Lower lobe of right lung (tissue), 2 donors: ENCODE measurements at places on chromosomes 7 and 10. TPM values are rescaled to one million over a fixed set of nuclear protein-coding genes. Genes with fewer than 3 reads are reported as not detected.

DNA sequence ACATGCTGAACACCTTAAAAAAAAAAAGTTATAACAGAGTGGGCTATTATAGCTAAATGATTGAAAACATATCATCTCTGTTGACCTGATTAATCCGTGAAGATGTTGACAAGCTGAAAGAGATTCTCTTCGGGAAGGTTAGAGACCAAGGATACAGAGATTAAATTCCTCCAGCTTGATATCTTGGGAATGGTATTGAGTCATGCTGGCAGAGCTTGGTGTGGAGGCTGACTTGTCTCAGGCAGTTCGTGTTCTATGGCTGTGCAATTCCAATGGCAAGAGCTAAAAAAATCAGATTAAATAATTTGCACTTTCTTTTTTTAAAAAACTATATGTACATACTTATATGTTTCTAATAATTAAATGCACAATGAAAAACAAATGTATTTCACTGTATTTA lies 24.9 kb upstream of the CACNA2D1 start:
- no peaks in the 10 kb centered on the region for H3K36me3 ChIP-seq
- H3K4me3 ChIP-seq = no peak overlapping the region
- H3K27ac ChIP-seq = no peak overlapping the region
- no peak for DNase-seq
- H3K4me1 ChIP-seq = no peaks in the 10 kb centered on the region

GRCh38 chr7:135801045-135801693 lies 52.6 kb upstream of the FAM180A start:
- peaks cover 8% of the 10 kb centered on the region for H3K27me3 ChIP-seq
- no peak overlapping the region for H3K4me3 ChIP-seq
- no peak overlapping the region for H3K27ac ChIP-seq
- no peak for DNase-seq
- H3K36me3 ChIP-seq = no peaks in the 10 kb centered on the region

GRCh38 chr7:78720066-78720465 lies 733.4 kb downstream of the MAGI2 start:
- DNase-seq = no peak
- no peak overlapping the region for H3K4me3 ChIP-seq
- H3K36me3 ChIP-seq = no peaks in the 10 kb centered on the region
- no peaks in the 10 kb centered on the region for H3K4me1 ChIP-seq
- no peaks in the 10 kb centered on the region for H3K27me3 ChIP-seq

DNA sequence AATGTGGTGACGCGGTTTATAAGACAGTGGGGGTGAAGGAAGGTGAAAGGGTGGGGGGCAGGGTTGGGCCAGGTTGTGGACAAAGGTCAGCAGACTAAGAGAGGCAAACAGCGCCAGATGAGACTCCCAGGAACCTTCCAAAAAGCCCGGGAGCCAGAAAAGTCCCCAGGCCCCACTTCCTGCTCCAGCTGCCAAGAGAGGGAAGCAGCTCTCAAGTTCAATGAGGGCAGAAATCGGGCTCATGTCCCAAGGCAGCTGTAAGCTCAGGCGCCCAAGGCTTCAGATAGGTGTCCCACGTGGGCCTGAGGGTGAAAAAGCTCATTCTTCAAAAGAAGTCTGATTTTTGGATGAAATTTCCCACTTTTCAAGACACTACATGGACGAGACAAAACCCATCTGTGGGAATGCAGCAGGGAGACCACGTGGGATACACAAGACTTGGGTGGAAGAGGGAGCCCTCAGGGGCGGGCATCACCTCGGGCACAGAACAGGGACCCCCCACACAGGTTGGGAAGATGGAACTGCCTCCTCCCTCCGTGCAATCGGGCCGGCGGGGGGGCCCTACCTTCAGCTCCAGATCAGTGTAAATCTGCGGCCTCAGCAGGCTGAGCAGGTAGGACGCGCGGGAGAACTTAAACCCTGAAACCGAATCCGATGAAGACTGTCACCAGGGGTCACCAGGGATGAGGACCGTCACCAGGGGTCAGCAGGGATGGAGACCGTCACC lies 7.8 kb downstream of the PYROXD2 start:
- H3K27me3 ChIP-seq = no peaks in the 10 kb centered on the region
- DNase-seq = no peak

DNA sequence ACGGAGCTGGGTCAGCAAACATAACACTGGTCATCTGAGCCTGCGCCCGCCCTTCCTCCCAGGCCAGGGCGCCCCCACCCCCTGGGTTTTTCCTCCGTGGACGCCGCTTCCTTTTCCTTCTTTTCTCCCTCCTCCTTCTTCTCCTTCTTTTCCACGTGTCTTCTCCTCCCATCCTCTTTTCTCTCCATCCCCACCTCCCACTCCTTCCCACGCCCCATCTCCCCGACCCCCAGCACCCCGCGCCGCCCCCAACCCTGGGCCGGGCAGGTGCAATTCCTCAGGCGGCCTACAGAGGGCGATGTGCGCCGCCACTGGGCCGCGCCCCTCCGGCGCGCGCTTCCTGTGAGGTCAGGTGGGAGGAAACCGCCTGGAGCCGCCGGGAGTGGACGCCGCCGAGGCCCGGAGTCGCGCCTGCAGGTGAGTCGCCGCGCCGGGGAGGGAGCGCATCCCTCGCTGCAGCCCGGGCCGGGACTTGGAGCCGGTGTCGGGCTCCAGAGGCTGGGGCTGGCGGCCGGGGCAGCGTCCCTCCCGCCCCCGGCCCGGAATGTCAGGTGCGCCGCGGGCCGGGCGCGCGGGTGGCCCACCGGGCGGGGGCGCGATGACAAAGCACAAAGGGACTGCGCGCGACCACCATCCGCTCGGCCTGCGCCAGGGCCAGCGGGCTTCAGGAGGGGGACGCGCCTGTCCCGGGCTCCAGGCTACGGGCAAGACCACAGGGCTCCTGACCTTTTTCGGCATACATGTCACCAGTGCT lies at the start of gene FAM241B:
Gene FAM241B (plus strand): TSS at position 351 of the 754 bp plus-strand sequence. CDS start 1,497 bp downstream, outside the sequence.
- H3K27me3 ChIP-seq = no peaks in the 10 kb centered on the region
- DNase-seq = peak; percentile 85
- peaks cover 15% of the 10 kb centered on the region for H3K4me1 ChIP-seq

GRCh38 chr7:98731651-98732050 lies 114.6 kb downstream of the NPTX2 start:
- no peak for DNase-seq
- H3K4me3 ChIP-seq = no peak overlapping the region
- H3K4me1 ChIP-seq = no peaks in the 10 kb centered on the region
- H3K27me3 ChIP-seq = no peaks in the 10 kb centered on the region
- no peak overlapping the region for H3K27ac ChIP-seq

DNA sequence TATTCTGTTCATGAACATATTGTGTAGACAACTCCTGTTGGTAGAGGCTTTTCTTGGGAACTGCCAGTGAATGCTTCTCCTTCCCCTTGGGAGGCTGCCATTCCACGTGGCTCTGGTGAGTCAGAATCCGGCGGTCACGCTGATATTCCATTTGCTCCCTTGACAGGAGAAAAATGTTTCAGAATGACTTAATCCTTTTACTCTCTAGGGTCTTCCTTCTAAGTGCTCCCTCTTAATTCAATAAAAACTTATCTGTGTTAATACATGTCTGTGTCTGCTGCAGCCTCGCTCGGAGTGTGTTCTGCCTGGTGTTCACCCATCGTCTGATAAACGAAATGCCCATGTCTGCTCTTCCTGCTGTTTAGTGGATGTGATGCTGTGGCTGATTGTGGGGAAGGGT lies 278.6 kb downstream of the ARHGAP12 start:
- H3K4me3 ChIP-seq = no peak overlapping the region
- H3K36me3 ChIP-seq = no peaks in the 10 kb centered on the region
- DNase-seq = no peak
- no peak overlapping the region for H3K27ac ChIP-seq
- no peaks in the 10 kb centered on the region for H3K4me1 ChIP-seq
- no peaks in the 10 kb centered on the region for H3K27me3 ChIP-seq

- DNase-seq = no peak
- H3K4me1 ChIP-seq = no peaks in the 10 kb centered on the region
- no peaks in the 10 kb centered on the region for H3K27me3 ChIP-seq
These were observed 91.3 kb upstream of the NPY start for GRCh38 chr7:24192691-24193090.

GRCh38 chr7:41275255-41275654 lies 427.6 kb downstream of the INHBA start:
- no peak for DNase-seq
- no peaks in the 10 kb centered on the region for H3K4me1 ChIP-seq
- H3K27me3 ChIP-seq = no peaks in the 10 kb centered on the region

DNA sequence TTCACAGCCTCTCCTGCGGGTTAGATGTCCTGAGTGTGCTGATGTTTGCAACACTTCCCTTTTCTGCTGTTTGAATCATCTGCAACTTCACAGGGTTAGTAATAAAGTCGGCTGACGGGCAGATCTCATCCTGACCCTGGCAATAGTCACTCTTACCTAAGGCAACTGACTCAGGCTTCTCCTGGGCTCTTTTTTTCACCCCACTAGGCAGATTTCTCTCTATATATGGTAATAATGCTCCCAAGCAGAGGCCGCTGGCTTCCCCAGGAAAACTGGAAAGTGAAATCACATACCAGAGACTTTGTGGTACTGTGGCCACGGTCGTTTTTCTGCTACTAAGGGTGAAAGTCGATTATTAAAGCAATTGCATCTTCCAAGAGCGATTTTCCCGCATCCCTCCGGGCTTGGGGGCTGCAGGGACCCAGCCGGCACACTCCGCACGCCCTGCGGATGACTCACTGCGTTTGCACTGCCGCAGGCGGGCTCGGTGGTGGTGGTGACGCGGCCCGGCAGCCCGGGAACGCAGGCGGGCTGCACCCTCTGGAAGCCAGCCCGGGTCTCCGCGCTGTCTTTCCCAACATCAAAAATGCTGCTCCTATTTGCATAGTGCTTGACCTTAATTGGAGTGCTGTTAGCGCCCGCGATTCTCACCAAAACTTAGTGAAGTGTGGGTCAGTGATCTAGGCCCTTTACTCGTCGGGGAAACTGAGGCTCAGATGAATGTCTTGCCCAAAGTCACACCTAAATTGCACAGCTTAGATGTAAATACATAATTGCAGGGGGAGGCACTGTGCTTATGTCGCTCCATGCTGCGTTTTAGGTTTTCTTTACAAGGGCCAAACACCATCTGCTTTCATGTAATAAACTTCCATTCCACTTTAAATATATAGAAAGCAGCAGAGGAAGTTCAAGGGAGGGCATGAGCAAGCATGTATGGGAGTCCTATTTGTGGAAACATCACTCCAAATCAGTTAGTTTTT lies 47.6 kb upstream of the ITGB1 start:
- no peaks in the 10 kb centered on the region for H3K27me3 ChIP-seq
- no peaks in the 10 kb centered on the region for H3K36me3 ChIP-seq
- H3K27ac ChIP-seq = peak overlapping the region; percentile 83
- DNase-seq = peak; percentile 88
- peak overlapping the region; percentile 57 for H3K4me3 ChIP-seq

GRCh38 chr10:32971536-32972091 lies 13.6 kb upstream of the ITGB1 start:
- no peaks in the 10 kb centered on the region for H3K27me3 ChIP-seq
- peaks cover 7% of the 10 kb centered on the region for H3K4me1 ChIP-seq
- no peaks in the 10 kb centered on the region for H3K36me3 ChIP-seq
- no peak overlapping the region for H3K4me3 ChIP-seq
- H3K27ac ChIP-seq = peak overlapping the region; percentile 20

DNA sequence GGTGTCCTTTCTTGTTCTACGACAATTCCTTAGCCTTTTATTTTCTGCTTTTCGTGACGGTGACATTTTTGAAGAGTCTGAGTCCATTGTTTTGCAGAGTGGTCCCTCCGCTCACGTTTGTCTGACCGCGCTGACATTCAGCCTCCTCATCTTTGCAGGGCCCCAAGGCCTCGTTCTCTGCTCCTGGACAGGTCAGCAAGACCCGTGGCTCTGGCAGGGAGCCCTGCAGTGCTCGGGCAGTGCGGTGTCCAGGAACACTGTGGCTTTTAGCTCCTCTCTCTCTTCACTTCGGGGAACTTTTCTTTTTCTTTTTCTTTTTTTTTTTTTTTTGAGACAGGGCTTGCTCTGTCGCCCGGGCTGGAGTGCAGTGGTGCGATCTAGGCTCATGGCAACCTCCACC lies 142.5 kb downstream of the DNAJB6 start:
- H3K4me3 ChIP-seq = no peak overlapping the region
- no peaks in the 10 kb centered on the region for H3K27me3 ChIP-seq
- no peak overlapping the region for H3K27ac ChIP-seq

DNA sequence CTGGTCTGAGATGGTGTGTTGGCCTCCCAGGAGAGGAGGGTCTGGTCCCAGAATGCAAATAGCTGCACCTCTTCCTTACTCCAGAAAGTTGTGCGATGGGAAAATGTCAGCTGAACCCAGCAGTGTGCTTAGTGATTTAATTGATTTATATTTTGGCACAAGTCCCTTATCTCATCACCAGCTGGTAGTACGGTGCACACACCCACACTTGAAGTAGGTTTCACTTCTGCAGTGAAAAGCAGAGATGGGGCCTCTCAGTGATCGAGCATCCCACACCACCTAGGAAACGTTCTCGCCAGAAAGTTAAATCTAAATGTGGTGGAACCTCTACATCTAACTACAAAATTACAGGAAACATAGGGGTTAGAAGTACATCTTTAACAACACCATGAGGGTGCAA lies 80.4 kb downstream of the UBE3C start:
- DNase-seq = no peak
- H3K4me1 ChIP-seq = no peaks in the 10 kb centered on the region
- H3K27me3 ChIP-seq = no peaks in the 10 kb centered on the region
- H3K36me3 ChIP-seq = peaks cover 82% of the 10 kb centered on the region

DNA sequence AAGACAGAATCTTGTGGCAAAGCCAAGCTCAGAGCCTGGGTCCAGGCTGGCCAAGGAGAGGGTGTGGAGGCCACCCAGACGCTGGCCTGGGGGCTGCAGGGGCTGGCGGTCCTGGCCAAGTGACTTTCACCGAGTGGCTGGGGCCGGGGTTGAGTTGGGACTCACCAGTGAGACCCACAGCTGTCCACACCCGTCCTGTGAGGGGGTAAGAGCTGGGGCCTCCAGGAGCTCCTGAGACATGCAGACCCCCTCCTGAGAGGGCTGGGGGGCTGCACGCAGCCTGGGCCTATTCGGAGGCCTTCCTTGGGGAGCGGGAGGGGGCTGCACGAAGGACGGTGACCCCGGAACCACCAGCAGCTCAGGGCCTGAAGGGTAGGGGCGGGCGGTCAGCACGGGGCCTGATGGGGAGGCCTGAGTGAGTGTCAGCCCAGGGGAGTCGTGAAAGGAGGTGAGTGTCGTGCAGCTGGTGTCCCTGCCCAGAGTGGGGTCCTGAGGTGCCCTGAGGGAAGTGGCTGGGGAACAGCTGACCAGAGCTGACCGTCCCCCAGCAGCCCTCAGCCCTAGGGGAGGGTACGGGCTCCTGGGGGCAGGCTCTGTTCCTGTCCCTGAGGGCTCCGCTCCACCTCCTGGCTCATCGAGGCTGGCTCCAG lies 100.9 kb downstream of the FOXL3 start:
- peak; percentile 33 for DNase-seq
- no peak overlapping the region for H3K27ac ChIP-seq
- no peaks in the 10 kb centered on the region for H3K36me3 ChIP-seq

Gene SPDYE2B
- total RNA-seq = not detected

Gene PCDH15
- 2.1 TPM for total RNA-seq

Gene GBX1
- total RNA-seq = not detected

Gene MYO1G
- total RNA-seq = 36.3 TPM

Gene PLCE1
- 10.5 TPM for total RNA-seq

Gene SCART1
- total RNA-seq = 2.4 TPM

Gene SPDYE5
- total RNA-seq = not detected

Gene GNB2
- total RNA-seq = 247 TPM

Gene SFRP4
- total RNA-seq = 4.8 TPM

Gene GNG11
- total RNA-seq = 23.2 TPM
